ENCODE measurements at places on chromosomes 4 and X.

DNA sequence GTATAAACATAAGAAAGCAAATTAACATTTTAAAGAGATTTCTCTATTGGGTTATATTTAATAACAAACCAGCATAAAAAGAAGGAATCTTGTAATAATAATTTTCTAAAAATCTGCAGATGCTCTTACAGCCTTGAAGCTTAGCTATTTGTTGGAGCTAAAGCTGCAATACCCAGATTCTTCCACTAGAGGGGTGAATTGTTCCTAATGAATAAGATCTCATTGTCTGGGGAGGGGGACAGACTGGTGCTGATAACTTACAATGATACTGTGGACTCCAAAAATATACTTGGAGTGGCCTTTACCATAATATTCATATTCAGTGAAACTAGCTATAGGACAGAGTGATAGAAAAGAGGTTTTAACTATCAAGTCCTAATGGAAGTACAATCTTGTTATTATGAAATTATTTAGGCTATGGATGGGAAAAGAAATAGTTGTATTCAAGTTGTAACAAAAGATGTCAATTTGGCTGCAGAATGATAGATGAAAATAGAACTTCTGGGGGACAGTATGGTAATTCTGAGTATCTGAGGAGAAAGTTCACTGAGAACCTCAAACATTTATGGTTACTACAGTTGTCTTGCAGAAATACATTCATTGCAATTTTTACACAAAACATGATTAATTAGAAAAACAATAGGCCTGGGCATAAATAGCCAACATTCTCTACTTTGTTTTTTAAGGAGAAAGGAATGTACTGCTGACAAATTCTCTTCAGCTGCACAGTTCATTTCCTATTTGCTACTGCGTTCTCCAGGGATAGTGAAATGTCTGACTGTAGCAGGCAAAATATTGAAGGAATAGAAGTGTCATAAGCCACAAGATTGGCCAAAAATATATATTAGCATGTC, 443.3 kb downstream of the GBA3 start:
- peak; percentile 41 for DNase-seq

DNA sequence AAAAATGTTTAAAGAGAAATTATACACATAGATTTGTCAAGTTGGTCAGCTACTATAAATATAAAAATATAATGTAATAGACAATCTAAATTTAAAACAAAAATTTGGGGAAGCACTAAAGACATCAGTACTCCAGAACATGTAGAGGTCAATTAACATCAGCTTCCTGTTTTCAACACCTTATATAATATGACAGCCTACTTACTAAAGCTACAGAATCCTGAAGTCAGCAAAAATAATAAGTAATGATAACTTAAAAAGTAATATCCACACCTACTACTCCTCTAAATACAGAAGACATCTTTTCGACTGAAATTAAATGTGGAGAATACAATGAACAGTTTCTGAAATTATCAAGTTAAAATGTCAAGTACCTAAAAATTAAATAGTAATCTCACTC, 118.6 kb downstream of the LRBA start:
- no peak for DNase-seq

- no peak for DNase-seq
Observed at GRCh38 chrX:130163398-130163797, 2.2 kb downstream of the AIFM1 start.

DNA sequence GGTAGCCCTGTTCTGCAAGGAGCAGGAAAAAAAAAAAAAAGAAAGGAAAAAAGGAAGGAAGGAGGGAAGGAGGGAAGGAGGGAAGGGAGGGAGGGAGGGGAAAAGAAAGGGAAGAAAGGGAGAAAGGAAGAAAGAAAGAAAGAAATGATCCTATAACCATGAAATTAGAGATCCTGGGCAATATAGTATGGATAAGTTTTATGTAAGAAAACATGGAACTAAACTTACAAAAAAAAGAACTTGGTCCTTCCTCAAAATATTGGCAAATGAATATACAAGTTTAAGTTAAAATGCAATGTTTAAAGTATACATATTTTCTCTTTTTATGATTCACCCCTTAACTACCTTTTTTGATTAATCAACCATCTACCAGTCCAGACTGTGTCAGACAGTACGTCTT, 18.9 kb downstream of the BBS7 start:
- no peak for DNase-seq

GRCh38 chr4:183182873-183183725, 84.0 kb downstream of the WWC2 start:
- peak; percentile 89 for DNase-seq

GRCh38 chr4:19944251-19944650, 307.5 kb upstream of the SLIT2 start:
- no peak for DNase-seq

- DNase-seq, result peak; percentile 35
Observed at GRCh38 chr4:122652379-122652778, 31.5 kb upstream of the IL21 start.

DNA sequence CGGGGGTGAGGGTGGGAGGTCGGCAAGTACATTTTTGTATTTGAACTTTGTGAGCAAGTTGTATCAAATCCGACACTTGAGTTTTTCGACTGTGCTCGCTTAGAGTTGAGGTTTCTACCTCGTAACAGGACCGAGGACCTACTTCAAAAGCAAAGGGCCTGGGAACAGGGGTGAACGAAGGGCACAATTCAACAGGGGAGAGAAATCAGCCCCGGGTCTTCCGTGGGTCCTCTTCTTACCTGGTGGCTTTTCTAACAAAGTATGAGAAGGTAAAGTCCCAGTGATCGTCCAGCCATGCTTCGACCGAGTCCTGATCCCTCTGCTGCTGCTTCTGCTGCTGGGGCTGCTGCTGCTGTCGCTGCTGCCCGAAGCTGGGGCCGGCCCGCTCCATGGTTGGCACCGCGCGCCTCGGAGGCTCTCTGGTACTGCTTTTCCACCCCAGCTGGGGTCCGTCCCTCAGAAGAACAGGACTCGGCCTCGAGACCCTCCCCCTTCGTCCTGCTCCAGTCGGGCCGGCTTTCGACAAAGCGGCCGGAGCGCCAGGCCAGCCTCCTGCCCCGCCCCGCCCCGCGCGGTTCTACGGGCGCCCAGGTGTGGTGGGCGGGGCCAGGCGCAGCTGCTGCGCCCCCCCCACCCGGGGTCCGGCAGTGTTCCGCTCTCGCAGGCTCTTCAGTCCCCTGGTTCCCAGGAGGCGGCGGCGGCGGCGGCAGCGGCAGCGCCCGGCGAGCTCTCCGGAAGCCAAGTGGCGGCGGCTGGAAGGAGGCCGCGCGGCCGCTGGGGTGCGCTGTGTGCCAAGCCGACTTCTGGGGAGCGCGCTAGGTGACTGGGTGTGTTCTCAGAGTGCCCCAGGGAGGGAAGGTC, at the start of gene PDE5A:
PDE5A (minus strand) TSS at position 524 of the 861 bp plus-strand sequence; CDS start at position 391, 133 bp downstream.
- peak; percentile 54 for DNase-seq

DNA sequence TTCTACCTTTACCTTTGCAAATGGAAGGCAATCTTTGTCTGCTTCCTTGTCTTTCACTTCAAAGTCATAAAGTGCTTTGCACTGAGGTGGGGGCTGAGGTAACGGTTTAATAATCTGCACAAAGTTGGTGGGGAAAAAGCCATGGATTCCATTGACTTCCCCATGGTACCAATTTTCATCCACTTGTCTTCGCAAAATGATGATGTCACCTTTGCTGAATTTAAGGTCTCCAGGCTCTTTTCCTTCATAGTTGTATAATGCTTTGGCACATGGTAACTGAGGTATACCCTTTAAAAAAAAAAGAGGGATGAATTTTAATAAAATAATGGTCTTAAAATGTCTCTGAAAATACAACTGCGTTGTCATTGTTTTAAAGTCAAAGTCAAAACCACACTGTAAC, 114.4 kb downstream of the SH3RF1 start:
- DNase-seq, result no peak

GRCh38 chr4:153518637-153519389, 52.7 kb downstream of the TMEM131L start:
- DNase-seq, result peak; percentile 27

DNA sequence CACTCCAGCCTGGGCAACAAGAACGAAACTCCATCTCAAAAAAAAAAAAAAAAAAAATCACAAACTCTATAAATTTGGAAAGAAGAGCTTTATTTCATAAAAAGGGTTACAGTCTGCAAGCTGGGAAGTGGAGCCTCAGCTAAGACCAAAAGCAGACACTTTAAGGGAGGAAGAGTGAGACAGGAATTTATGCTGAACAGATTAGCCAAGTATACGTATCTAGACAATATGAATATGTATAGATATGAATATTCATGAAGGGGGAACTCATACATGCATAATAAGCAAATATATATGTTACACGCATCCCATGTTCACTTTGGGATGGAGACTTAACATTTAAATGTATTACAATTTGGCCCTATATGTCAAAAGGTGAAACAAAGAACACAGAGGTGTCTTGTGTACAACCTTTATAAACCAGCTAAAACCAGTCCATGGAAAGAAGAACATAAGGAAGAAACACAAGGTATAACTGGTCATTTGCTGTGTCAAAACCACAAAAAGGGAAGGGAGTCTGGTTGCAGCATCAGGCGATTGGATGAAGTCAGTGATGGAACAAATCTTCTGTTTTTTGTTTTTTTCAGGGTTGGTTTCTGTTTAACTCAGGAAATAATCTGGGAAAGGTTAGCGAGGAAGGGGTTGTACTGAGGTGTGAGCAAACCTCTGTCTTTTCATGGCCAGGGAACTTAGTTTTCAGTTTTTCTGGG, 130.0 kb upstream of the MAOA start:
- DNase-seq, result no peak

DNA sequence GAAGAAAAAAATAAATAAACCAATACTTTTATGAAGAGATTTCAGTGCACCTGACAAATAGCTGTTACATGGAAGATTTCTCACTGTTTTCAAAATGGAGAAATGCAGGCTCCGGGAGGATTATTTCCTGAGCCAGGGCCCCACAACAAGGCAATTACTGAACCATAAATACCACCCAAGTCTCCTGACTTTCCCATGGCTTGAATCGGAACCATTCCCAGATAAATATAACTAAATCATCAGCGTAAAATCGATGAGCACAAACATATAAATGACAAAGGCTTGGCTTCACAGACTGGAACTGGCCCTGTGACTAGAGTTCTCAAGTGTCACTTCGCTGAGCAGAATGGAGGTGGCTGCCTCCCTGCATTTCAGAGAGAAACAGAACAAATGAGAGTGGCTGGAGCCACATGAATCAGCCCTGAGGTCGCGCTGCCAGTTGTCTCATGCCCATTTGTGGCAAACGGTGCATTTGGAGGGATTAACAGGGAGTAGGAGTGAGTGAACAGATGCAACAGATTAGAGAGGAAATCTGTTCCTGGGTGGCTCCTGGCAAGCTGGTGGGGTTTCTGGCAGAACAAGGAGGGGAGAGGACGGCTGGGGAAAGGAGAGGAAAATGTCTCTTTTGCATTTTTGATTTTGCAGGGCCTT, 57.3 kb upstream of the STIM2 start:
- peak; percentile 61 for DNase-seq

DNA sequence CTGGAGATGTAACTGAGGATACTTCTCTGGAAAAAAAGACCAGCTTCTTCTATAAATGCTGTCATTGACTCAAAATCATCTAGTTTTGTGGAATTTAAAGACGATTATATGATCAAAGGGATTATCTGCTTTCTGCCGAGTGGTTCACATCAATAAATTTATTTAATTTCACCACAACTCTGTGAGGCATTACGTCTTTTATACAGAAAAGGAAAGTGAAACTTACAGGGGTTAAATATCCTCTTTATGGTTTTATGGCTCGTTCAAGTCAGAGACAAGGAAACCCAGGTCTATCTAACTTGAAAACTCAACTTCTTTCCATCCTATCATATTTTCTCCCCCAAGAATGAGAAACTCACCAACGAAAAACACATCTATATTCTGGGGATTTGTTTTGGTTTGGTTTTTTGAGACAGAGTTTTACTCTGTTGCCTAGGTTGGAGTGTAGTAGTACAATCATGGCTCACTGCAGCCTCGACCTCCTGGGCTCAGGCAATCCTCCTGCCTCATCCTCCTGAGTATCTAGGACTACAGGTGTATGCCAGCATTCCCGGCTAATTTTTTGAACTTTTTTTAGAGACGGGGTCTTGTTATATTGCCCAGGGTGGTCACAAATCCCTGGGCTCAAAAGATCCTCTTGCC, 377.9 kb upstream of the EMCN start:
- DNase-seq, result peak; percentile 21

DNA sequence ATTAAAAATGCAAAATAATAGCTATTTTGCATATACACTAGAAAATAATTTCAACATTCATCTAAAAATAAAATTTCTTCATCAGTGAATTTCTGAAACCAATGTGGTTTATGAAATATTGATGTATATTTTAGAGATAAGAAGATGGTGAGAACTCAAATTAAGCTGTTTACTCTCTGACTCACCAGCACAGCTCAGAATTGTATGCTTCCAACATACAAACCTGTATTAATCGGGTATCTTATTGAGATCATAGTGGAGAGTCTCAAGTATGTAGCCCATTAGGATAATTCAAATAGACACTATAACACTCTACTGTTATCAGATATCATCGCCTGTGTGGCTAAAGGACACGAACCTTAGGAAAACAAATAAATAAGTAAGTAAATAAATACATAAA, 899.5 kb upstream of the INTU start:
- peak; percentile 11 for DNase-seq

GRCh38 chr4:858041-858481, 32.1 kb upstream of the CPLX1 start:
- DNase-seq, result no peak

GRCh38 chrX:37830371-37830770, 17.0 kb downstream of the DYNLT3 start:
- no peak for DNase-seq

DNA sequence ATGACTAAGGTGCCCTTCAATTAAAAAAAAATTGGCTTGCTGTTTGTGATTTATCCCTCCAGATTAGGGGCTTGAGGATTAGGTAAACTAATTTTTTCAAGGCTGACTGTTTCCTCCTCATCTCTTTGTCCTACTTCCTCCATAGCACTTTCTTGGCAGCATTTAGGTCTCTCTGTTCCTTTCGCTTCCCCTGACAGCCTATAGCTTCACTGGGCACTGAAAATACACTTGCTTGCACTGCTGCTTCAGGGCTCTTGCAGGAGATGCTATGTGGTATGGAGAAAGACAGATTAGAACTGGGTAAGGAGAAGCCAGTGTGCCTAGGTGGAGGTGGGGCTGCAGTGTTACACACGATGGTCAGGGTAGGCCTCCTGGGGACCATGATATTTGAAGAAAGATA, 112.3 kb upstream of the SFRP2 start:
- no peak for DNase-seq

DNA sequence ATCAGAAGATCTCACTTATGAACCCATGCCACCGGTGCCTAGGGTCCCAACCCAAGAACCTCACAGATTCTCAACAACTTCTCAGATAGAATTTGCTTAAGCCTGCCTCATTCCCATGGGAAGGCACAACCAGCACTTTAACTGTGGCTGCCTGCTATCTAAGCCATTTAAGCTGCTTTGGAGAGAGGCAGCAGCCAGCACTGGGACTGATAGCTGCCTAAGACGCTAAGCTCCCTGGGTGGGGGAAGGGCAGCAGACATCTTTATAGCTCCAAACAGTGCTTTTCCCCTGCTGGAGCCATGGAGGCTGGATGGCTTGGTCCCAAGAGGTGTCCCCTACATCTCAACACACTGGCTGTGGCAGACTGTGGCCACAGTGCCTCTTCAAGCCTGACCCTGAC, 1268.6 kb downstream of the FAM133A start:
- no peak for DNase-seq

- DNase-seq, result no peak
Observed at GRCh38 chrX:68942104-68942503, 113.3 kb downstream of the EFNB1 start.

GRCh38 chrX:132623942-132624341, 135.1 kb upstream of the MBNL3 start:
- no peak for DNase-seq

- peak; percentile 60 for DNase-seq
Observed at GRCh38 chr4:78566834-78567499, 15.4 kb downstream of the ANXA3 start.

- no peak for DNase-seq
Observed at GRCh38 chr4:123096038-123096437, 173.6 kb upstream of the NUDT6 start.

Measured in RPMI7951 (cell line).